ENCODE measurements at places on chromosomes 11 and 22.

DNA sequence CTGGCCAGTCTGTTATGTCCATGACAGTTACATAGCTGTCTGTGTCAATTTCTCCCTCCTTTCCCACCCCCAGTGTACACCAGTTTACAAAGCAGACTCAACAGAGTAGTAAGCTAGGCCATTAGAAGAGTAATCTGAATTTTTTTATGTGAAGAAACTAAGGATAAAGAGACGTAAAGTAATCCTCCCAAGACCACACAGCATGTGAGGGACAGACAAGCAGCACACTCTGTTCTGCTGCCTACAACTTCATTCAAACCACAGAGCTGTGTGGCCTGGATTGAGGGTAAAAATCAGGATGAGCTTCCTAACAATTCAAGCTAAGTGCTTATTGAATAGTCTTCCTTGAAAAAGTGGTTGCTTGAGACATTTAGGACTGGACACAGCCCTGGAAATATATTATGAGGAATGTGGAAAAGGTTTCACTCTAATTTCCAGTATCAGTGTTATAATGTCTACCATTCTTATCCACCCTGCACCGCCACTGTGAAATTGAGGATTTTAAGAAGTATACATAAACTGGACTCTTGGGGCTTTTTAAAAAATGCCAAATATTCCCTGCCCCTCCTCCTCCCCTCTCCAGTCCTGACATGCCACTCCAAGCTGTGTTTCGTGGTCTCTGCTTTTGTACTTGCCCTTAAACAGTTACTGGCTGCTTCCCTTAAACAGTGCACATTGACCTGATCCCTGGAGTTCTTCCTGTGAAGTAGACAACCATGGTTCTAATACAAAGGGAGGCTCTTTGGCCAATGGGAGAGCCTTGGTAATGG, 40.9 kb downstream of the EXT2 start:
- DNase-seq, result no peak

DNA sequence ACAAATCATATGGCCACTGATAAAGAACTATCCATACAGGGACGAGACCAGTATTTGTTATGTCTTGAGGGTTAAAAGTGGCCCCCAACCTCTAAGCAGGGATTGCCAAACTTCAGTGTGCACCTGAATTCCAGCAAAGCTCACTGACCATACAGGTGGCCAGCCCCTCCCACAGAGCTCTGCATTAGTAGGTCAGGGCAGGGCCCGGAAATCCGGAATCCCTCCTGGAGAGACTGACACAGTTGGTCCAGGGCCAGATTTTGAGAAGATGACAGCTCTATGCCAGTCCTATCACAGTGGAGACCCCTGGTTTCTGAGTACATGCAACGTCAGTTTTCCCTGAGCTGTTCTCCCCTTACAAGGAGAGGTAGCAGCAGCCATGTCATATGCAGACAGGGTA, 20.8 kb downstream of the VPS37C start:
- no peak for DNase-seq

GRCh38 chr11:10319702-10320558, 15.1 kb downstream of the ADM start:
- no peak for DNase-seq

DNA sequence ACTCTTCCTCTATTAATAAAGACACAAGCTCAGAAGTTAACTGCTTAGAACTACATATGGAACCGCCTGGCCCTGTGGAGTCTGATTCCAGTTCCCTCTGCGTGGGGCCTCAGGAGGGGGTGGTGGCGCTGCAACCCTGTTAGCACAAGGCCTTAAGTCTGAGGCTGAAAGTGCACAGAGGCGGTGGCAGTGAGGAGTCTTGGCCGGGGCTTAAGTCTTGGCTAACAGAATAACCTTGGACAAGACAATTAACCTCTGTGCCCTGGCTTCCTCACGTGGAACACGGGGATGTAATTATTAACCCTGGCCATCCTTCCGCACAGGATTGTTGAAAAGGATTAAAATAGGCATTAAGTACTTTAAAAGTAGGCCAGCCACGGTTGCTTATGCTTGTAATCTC, 191.5 kb downstream of the CEP164 start:
- no peak for DNase-seq

DNA sequence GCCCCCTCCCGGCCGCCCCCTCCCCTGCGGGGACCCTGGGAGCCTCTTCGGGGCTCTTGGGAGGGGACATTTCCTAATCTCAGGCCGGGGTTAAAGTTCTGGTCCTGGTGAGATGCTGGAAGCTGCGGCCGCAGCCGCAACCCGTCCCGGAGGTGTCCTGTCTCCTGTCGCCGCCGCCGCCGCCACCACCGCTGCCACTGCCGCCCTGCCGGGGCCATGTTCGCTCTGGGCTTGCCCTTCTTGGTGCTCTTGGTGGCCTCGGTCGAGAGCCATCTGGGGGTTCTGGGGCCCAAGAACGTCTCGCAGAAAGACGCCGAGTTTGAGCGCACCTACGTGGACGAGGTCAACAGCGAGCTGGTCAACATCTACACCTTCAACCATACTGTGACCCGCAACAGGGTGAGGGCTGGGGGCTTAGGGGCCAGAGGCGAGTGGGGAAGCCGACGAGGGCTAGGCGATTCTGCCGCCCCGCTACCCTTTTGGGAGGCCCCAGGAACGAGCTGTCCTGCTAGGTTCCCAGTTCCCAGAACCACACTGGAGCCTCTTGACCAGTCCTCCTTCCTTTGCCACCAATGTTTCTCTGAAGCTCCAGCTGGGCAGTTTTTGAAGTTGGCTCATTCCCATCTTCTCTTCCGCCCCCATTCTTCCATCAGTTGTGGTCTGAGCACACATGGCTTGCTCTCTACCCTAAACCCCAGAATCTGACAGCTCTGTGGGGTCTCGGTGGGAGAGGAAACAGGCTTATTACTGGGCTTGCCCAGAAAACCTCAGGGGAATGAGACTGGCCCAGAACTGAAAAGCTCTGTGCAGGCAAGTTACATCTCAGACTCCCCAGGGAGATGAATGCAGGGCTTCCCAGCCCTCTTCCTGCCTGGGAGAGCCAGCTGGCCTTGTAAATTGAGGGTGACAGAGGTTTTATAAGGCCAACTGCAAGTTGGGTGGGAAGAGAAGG, 781 bp downstream of the SIDT2 start:
- peak; percentile 33 for DNase-seq

DNA sequence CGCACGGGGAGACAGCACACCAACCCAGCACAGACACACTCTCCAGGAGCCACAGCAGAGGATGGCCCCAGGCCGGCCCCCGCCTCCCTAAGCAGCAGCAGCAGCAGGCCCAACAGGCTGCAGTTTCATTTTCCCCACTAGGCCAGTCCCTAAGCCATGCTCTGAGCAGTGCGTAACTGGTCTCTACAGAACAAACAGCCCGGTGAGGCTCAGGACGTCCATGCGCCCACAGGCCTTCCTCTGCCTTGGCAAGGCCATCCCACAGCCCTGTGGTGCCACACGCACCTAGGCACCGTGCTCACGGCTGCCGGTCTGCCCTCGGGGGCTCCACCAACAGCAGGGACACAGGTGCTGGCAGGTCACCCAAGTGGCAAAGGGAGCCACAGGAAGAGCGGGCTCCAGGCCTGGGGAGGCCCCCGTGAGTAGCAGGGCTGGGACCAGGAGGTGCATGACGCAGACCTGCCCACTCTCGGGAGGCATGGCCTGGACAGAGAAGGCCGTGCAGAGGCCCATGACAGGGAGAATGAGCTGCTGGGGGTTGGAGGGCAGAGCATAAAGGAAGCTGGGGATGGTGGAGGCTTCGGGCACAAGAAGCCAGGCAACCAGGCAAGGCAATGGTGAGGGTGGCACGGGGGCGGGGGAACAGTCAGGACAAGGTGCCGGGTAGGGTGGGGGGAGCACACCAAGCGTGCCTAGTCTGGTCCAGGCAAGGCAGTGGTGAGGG, 1.4 kb upstream of the MOB2 start:
- no peak for DNase-seq
